Skeletal muscle cell (primary cell): ENCODE measurements at places on chromosomes 7 and 10.

GRCh38 chr10:87798082-87798481 lies 19.9 kb downstream of the ATAD1 start:
- DNase-seq = no peak

DNA sequence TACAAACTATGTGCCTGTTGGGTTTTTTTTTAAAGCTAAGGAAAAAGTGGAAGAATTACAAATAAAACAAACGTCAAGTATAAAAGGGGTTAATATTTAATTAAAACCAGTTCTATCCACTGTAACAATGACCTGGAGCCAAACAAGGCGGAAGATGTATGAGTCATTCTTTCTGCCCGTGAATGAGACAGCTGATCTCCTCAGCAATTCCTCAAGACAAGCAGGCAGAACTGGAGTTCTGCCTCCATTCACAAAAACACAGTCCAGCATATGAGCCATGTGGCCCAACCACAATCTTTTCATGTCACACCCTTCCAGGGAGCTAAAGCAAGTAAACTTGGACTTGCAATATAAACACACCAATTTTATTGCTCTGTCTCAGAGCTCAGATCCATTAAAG lies 8.4 kb downstream of the ETV1 start:
- DNase-seq = peak; percentile 96

DNA sequence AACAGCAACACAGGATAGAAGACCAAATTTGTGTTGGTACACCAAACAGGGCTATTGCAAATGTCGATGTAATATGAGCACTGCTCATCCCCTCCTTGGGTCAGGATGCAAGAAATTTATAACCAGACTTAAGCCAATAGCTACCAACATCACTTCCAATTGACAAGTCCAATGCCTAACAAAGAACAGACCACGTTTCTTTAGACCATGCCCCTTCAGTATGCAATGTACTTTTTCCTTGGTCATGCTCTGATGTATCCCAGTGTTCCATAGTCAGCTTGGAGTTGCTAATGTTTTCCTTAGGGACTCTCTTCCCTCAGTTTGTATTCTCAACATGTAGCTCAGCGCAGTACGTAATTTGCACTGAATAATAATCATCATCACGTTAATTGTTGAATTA lies 7.8 kb downstream of the CACNA2D1 start:
- no peak for DNase-seq

GRCh38 chr7:133584956-133585668 lies 332.2 kb downstream of the EXOC4 start:
- no peak for DNase-seq

DNA sequence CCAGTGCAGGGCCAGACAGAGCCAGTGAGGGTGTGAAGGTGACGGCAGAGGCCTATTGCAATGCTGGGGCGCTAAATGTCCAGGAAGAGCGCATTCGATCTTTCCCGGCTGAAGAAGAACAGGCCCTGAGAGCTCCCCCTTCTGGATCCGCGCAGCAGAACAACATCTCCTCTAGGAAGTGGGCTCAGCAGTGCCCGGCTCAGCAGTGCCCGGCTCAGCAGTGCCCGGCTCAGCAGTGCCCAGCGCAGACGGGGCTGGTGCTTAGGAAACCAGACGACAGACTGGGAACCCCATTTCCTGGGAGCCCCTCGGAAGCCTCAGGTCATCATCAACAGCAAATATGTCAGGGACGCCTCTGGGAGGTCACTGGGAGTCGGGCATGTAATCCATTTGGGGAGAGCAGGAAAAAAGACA lies 4.7 kb upstream of the NOS3 start:
- no peak for DNase-seq

- no peak for DNase-seq
Observed at GRCh38 chr7:64888901-64889685, 14.0 kb upstream of the ZNF273 start.

DNA sequence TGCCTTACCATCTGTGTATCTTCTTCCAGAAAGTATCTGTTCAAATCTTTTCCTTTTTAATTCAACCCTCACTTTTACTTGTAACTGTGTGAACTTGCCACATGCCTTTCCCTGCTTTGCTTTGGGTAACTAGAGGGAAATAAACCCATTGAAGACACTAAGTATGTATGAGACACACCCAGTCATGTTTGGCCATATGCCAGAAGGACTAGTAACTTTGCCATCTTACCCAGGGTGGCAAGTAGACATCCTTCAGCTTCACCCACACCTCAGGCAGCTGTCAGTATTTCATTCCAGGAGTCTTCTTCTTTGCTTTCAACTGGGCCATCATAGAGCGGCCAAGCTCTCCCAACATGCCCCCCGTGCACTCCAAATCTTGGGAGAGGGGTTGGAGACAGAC lies 323.1 kb downstream of the TNS3 start:
- no peak for DNase-seq

- no peak for DNase-seq
Observed at GRCh38 chr7:91668217-91668616, 212.3 kb downstream of the MTERF1 start.

DNA sequence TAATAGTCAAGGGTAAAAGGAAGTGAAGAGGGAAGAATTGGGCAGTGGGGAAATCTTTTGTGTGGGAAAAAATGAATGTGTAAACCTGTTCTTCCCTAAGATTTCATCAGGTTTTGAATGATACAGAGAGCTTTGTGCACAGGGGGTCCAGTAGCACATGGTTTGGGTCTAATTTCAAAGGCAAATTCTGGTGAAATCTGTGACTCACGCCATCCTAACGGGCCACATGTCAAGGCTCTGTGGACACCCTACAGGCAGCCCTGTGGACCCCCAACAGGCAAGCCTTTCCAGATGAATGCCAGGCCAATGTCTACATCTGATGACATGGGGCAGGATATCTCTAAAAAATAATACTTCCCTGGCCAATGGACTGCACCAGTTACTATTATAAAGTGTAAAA lies 309.8 kb downstream of the PARD3 start:
- no peak for DNase-seq

GRCh38 chr7:30041526-30042269 lies 13.5 kb downstream of the PLEKHA8 start:
- DNase-seq = no peak

- DNase-seq = no peak
Observed at GRCh38 chr10:47370878-47371277, 13.2 kb downstream of the ZNF488 start.

DNA sequence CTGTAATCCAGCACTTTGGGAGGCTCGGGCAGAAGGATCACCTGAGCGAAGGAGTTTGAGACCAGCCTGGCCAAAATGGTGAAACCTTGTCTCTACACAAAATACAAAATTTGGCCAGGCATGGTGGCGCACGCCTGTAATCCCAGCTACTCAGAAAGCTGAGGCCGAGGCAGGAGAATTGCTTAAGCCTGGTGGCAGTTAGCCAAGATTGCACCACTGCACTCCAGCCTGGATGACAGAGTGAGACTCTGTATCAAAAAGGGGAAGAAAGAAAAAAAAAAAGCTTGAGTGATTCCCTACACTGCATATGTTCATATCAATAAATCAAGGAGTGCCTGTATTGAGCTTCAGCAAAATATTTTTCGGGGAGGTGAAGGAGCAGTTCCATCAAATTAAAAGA lies 45.8 kb upstream of the SRRM3 start:
- DNase-seq = peak; percentile 29

GRCh38 chr10:91210435-91210834 lies 10.0 kb upstream of the PCGF5 start:
- no peak for DNase-seq

DNA sequence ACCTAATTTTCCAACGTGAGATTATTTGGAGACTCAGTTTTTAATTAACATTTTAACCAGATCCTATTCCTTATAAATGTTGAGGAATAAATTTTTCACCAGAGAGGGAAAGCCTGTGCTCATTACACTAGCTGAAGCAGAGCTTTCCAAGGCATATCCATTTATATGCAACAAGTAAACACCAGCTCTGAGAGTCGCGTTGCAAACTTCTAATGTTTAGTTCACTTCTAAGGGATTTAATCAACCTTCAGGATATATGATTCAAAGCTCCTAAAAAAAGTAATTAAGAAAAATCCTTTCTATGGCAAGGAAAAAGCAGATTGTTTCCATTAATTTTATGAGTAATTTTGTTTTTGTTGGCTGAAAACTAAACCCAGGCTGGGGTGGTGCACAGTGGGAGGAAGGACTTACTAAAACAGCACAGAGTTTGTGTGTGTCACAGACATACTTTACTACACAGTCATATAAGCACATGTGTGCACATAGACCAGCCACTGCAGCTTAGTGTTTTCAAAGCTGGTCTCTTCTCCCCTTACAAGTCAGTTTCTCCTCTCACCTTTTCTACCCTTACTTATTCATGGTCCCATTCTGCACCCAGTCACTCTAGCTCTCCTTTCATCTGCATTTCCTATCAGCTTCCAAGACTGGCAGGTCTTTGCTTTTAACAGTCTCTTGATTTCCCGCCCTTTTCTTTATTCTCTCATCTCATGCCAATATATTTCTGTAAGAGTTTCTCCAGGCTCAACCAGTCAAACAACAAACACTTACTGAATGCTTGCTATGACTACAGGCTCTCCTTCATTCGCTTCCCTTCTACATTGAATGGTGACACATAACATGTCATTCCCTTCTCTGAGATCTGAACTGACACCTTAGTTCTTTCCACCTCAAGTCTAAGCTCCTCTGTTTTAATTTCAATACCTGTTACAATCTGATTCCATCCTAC lies 81.1 kb upstream of the FZD1 start:
- DNase-seq = peak; percentile 94

GRCh38 chr10:91700273-91700672 lies 67.4 kb upstream of the PPP1R3C start:
- no peak for DNase-seq

DNA sequence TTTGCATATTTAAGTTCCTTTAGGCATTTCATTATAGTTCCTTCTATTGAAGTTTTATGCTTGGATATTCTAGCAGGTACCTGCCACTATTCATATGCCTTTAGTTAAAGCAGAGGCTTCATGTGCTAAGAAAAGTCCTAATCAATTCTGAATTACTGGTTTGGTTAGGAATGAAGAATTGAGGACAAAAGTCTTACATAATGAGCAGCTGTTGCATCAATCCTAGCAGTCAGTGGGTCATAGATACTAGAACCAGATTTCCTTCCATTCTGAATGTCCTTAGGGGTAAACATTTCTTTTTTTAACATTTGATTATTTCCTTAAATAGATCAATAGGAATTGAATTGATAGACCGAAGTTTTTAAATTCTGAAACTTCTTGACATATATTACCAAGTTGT lies 59.2 kb downstream of the CDK13 start:
- DNase-seq = no peak

- DNase-seq = no peak
Observed at GRCh38 chr10:82628373-82628772, 753.4 kb downstream of the NRG3 start.

DNA sequence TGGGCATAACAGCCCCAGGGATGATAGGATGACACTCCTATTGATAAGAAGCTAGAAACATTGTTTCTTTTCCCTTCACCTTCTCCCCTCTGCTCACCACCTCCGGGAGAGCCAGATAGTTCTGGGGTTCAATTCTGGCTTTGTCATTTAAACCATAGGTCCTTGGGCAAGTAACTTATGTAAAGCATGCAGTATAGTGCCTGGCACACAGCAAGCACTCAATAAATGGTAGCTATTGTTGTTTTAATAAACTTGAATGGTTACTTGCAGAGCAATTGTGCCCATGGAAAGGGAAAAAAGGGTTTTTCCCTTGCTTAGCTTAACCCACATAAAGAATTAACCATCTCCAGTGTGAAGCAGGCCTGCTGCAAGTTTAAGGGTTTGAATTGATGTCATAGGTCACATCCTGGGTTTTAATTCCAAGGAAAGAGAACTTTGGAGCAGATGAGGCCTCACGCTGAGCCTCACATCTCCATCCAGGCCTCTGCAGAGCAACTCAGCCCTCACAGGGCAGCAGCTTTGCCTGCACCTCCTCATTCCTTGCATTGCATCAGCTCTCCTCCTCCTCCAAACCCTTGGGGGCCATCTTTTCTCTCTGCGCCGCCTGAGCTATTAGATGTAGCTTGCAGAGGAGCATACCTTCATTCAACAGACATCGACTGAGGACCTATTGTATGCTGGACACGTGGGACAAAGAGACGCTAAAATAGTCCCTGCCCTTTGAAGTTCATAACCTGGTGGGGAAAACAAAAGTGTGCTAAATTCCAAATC lies 22.9 kb downstream of the ZNF775 start:
- no peak for DNase-seq

- no peak for DNase-seq
Observed at GRCh38 chr10:66041771-66042170, 884.1 kb upstream of the LRRTM3 start.

DNA sequence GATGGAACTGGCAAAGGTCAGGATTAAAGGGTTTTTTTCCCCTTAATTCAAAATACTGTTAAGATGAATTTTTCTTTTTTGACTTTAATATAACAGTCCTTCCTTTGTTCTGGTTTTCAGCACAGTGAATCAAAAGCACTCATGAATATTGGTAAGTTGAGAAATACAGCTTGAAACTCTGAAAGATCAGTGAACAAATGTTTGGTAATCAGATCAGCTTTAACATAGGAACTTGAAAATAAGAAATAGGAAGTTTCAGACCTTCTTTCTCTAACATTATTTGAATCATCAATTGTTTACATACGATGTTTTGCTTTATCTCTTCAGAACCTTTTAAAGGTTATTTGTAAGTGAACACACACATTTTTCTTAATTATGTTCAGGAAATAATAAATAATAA lies 90.5 kb downstream of the SGMS1 start:
- no peak for DNase-seq

- DNase-seq = no peak
Observed at GRCh38 chr10:63843107-63843506, 321.9 kb downstream of the REEP3 start.

GRCh38 chr7:105974471-105974870 lies 11.4 kb downstream of the CDHR3 start:
- no peak for DNase-seq

GRCh38 chr7:94453898-94454297 lies 55.7 kb upstream of the CASD1 start:
- DNase-seq = no peak

DNA sequence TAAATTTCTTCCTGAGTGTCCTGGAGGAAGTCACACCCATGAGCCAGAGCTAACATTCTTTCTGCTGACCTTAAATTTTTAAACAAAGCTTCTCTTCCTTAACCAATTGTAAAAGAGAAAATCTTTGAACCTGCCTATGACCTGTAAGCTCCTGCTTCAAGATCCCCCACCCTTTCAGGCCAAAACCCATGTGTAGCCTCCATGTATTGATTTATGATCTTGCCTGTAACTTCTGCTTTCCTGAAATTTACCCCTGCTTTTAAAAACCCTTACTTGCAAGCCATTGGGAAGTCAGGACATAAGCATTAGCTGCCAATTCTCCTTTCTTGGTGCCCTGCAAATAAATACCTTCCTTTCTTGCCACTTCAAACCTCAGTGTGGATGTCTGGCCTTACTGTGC lies 68.5 kb upstream of the HECTD2 start:
- DNase-seq = no peak

- no peak for DNase-seq
Observed at GRCh38 chr10:62054830-62055229, 153.3 kb downstream of the ARID5B start.

DNA sequence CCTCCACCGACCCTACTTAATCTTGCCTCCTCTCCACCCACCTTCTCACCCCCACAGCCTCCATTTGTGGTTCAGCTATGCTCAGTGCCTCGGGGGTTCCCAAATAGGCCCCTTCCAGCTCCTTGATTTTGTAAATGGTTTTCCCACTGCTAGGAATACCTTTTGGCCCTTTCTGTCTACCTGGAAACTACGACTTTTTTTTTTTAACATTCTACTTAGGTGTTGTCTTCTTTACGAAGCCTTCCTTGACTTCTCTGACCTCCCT lies 27.2 kb upstream of the PDCD4 start:
- DNase-seq = no peak
